ENCODE measurements at places on chromosomes 16 and 17.

DNA sequence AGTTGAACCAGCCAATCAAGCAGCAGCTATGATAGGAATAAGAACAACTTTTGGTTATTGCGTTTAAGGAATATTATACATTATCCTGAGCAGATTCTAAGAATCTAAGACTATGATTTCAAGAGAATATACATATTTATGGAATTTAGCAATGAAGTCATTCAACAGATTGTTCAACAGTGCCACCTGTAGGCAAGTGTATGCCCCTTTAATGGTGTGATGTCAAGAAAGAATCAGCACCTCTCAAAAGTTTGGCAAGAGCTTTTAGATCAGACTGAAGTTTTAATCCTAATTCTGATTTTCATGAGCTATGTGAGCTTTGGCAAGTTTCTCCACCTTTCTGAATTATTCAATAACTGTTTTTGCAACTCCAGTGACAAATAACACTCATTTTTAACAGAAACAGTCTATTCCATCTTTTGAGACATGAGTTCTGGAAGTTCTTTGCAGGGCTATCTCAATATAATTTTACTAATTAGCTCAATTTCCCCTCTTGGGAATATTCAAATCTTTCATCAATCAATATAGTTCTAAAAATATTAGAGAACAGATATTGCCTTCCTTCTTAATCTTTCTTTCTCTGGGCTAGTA is 474.3 kb upstream of the TOM1L1 start:
- no peak for DNase-seq

DNA sequence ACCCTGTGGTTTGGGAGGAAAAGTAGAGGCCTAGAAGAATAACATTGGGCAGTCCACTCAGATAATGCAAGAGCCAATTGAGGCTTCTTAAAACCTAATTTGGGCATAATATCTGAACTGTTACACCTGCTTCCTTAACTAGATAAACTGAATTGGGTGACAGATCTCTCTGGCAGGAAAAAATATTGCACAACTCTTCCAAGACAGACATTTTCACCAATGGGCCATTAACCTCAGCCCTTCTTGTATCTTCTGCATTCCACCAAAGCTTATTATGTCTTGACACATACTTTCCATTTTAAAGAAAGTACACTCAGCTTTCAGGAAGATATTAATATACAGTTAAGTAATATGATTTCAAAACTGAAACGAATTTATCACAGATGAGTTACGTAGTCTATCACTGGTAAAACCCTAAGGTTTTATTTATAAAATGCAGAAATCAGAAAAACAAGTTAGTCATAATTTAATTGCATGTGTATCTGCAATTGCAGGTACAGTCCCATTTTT is 79.9 kb upstream of the MON1B start:
- no peak for DNase-seq

GRCh38 chr17:55959756-55960155 is 193.5 kb upstream of the ANKFN1 start:
- DNase-seq, result no peak

- DNase-seq, result peak; percentile 8
Measured at GRCh38 chr17:38352245-38353085, 821 bp downstream of the SOCS7 start.

DNA sequence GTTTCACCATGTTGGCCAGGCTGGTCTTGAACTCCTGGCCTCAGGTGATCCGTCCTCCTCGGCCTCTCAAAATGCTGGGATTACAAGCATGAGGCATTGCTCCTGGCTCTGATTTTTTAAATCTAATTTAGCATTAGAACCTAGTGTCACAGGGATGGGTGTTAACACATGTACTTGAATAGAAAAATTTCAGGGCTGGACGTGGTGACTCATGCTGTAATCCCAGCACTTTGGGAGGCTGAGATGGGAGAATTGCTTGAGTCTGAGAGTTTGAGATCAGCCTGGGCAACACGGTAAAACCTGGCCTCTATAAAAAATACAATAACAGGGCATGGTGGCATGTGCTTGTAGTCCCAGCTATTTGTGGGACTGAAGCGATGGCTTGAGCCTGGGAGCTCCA is 6.0 kb upstream of the RNF135 start:
- no peak for DNase-seq

- no peak for DNase-seq
Measured at GRCh38 chr16:17770104-17770503, 299.3 kb upstream of the XYLT1 start.

DNA sequence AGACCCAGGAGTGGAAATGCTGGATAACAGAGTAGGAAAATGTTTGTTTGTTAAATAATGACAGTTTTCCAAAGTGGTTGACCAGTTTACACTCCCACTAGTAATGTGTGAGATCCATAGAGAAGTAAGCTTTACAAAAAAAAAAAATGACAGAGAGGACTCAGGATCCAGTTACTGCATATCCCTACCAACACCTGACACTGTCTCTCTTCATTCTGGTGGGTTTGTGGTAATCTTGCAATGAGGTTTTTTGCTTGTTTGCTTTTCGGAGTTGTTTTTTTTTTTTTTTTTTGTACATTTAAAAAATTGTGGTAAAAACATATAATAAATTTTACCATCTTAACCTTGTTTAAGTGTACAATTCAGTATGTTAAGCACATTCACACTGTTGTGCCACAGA is 23.6 kb upstream of the HOXB9 start:
- no peak for DNase-seq

GRCh38 chr17:82334622-82335394 is 1.2 kb upstream of the SECTM1 start:
- no peak for DNase-seq

DNA sequence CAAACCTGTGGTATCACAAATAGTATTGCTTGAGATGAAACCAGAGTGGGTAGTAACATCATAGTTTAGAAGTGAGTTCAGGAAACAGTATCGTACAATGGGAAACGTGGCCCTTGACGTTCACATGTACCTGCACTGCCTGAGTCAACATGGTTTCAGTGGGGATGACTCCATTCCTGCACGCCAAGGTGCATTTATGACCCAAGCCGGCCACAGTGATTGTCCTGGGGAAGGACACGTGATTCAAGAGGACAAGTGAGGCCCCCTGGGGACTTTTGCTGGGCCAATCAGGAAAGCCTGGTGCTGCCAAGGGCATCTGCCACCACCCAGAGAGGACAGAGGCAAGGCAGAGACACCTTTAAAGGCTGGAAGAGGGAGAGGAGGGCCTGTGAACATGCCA is 119.2 kb downstream of the AXIN2 start:
- no peak for DNase-seq

- DNase-seq, result no peak
Measured at GRCh38 chr16:80174416-80174815, 366.4 kb upstream of the DYNLRB2 start.

DNA sequence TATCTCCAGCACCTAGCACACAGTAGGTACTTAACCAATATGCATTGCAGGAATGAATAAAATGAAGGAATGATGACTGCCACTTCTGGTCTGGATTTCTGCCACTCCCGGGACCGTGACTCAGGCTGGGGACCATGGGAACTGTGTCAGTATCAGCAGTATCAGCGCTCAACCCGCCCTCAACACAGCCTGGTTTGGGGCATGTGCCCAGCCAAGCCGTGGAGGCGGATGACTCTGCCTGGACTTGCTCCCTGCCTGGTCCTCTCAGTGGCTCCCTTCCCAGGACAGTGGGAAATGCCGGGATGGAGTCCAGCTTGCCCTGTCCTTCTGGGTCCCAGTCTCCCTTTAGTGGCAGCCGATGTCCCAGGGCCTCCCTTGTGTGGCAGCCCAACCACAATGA is 55.1 kb downstream of the SRCIN1 start:
- DNase-seq, result no peak

DNA sequence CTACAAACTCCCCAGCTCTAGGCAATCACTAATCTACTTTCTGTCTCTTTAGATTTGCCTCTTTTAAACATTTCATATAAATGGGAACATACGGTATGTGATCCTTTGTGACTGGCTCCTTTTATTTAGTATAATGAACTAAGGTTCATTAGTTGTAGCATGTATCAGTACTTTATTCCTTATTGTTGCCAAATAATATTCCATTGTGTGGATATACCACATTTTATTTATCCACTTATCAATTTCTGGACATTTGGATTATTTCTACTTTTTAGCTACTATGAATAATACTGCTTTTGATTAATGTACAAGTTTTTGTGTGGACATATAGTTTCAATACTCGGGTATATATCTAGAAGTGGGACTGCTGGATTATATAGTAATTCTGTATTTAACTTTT is 7.9 kb downstream of the DDX19B start:
- no peak for DNase-seq

DNA sequence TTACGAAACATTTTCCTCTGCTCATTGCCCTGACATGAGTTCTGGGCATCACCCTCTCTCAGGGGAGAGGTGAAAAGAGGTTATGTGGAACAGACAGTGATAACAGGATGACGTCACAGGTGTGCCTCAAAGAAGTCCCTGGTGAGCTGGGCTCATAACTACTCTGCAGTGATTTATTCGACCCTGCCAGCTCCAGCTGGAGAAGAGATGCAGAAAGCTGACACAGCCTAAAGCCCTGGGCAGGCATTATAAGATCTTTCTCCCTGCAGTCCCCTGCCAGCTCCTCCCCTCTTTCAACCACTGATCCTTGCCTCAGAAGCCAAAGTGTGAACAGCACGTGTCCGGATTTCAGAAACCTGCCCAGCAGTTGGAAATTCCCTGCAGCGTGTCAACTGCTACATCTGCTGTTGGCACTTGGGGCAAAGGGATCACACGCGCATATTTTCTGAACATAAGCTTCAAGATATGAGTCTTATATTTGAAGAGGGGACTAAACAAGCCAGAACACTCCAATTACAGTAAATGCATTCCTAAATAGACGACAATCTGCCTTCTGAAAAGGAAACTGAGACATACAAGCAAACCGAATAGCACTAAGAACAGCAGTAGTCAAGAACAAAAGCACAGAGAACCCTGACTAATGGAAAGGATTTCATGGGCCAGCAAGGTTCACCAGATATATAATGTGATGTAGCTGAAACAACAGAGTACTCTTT is 80.5 kb downstream of the SMG6 start:
- DNase-seq, result no peak

GRCh38 chr16:24538756-24539294 is 541 bp upstream of the RBBP6 start:
- DNase-seq, result peak; percentile 95

GRCh38 chr17:79935197-79935885 is 96.1 kb upstream of the CBX4 start:
- DNase-seq, result no peak

- no peak for DNase-seq
Measured at GRCh38 chr17:20094777-20095176, 85.6 kb downstream of the SPECC1 start.

DNA sequence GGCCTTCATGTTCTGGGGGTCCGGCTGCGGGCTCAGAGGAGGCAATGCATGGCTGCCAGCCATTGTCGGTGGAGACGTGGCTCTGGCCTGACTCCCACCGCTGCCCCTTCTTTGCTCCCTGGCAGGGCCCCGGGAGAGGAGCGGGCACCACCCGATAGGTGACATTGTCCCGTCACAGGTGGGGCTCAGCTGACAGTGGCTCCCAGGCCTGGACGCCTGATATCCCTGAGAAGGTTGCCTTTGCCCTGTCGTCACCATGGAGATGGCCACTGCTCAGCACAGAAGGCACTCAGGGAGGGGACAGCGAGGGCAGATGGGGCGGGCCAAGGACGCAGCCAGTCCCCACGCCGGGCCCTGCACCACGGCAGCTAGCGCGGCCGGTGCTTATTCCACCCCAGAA is 42.6 kb downstream of the SOX8 start:
- no peak for DNase-seq

DNA sequence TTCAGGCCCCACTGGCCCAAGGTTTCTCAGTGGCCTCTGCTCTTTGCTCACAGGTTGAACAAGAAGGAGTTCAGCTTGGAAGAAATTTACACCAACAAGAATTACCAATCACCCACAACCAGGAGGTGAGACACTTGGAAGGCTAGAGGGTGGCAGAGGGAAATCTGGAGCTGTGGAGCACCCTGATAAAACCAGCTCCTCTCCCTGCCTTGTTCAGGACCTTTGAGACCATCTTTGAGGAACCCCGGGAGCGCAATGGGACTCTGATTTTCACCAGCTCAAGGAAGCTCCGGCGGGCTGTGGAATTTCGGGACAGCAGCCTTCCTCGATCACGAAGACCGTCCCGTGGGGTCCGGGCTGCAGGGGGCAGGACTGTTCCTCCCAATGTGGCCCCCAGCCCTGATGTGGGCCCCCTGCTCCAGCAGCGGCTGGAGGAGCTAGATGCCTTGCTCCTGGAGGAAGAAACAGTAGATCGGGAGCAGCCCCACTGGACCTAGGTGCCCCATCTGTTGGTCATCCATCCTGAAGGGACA is 2.4 kb upstream of the FBRS start:
- DNase-seq, result no peak

GRCh38 chr16:84559311-84559932 is 55.0 kb upstream of the MEAK7 start:
- no peak for DNase-seq

GRCh38 chr16:9328411-9328810 is 237.0 kb downstream of the HAPSTR1 start:
- DNase-seq, result no peak

GRCh38 chr17:57551321-57552079 is 193.6 kb downstream of the CCDC182 start:
- DNase-seq, result no peak

DNA sequence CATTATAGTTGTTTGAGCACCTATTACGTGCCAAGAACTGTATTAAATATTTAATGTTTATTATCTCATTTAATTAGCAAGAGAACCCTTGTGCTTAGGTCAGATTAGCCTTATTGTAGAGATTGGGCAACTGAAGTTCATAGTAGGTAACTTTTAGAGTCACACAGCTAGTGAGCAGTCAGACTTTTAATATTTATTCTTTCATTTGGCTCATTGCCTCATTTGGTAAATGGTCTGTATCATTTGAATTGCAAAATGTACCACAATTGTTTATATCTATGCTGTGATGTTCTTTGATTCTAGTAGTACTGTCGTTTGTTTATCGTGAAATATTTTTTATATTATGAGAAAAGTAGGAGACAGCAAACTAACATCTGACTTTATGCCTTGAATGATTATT is 7.6 kb downstream of the CLTC start:
- no peak for DNase-seq

DNA sequence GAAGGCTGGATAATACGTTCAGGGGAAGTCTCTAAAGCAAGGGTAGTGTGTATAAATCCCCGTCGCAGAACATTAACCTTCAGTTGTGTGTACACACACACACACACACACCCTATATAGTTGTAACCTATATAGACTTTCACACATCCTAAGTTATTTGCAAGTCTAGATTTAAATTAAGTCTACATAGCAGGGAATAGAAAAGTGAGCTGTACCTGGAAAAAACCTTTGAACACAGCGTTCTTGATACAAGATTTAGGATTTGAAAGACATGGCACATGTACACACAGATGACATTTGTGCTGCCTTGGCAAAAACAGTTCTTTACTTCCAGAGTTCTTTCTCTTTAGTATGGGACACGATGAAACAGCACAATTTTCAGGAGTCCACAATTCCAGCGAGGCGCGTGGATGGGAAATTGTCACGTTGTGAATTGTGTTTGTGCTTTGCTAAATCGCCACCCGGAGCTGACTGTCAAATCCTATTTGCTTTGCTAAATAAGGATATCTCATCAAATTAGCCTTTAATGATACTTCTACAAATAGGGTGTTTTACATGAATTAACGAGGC is 233.9 kb downstream of the MRTFB start:
- no peak for DNase-seq
